Fibroblast of mammary gland (primary cell): ENCODE measurements at places on chromosomes 6 and 20.

- DNase-seq = no peak
These were observed 24.5 kb upstream of the SEC63 start for GRCh38 chr6:107982486-107982885.

DNA sequence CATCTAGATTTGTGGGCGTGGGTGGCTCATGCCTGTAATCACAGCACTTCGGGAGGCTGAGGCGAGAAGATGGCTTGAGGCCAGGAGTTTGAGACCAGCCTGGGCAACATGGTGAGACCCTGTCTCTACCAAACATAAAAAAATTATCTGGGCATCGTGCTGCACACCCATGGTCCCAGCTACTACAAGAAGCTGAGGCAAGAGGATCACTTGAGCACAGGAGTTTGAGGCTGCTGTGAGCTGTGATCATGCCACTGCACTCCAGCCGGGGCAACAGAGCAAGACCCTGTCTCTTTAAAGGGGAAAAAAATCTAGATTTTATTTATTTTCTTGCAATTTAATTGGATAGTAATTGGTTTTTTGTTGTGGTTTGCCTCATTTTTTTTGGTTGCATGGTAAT is 53.6 kb downstream of the DEK start:
- DNase-seq = no peak

GRCh38 chr6:34362176-34362575 is 30.3 kb downstream of the NUDT3 start:
- DNase-seq = no peak

DNA sequence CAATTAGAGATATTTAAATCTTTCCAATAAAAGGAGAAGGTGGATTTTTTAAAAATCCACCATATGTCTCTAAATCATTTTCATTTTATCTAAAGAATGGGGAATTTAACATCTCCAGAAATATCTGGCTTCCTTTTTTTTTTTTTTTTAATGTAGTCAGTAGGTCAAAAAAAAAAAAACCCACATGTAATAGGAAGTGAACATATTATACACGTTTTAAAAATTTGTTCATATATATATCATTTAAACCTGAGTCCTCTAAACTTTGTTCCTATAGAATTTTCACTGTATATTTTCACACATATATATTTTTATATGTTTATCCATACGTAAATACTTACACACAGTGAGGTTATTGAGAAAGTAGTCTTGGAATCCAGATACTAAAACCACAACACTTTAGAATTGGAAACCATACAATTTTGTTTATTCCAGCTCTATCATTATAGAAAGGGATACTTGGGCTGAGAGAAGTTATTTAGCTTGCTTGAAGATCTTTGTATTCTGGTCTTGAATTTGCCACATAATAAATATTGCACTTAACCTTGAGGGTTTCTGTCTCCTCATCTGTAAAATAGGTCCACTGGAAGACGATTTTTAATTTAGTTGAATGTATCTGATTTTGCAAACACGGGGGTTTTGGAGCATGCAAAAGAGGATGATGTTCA is 62.1 kb upstream of the ZNF217 start:
- peak; percentile 44 for DNase-seq

- no peak for DNase-seq
These were observed 119.9 kb downstream of the INSM1 start for GRCh38 chr20:20487811-20488210.

- DNase-seq = no peak
These were observed 101.3 kb upstream of the SULF2 start for GRCh38 chr20:47886454-47887041.

- DNase-seq = no peak
These were observed 478.5 kb downstream of the QKI start for GRCh38 chr6:163892824-163893561.

DNA sequence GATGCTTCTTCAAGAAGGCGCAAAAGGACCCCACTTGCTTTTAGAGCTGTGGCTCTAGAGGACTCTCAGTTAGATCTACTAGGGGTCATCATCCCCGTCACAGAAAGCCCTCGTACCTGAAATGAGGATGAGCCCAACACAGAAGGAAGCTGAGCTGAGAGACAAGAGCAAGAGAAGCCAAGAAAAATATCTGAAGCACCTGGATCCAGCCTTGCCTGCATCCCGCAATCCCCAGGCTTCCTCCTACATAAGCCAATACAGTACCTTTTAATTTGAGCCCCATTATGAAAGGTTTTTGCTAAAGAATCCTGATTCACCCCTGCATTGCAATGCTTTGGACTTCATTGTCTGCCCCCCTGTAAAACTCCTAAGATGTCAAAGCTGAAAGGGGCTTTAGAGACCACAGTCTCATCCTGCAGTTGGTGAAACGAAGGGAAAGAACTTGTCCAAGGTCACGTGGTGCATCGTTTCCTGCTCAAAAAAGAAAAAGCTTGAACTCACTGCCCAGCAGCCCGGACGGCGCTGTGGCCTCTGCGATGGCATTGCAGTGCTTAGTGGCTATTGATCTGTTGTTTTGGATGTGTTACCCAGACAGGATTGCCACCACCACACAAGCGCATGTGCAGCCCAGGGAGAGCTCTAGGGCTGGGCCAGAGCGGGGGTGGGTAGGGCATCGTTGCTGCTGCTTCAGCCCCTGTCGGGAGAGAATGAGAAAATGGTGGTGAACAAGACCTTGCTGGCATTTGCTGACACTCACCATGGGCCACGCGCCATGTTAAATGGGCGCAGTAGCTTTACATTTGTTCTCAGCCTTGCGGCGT is 28.4 kb downstream of the AAR2 start:
- no peak for DNase-seq

DNA sequence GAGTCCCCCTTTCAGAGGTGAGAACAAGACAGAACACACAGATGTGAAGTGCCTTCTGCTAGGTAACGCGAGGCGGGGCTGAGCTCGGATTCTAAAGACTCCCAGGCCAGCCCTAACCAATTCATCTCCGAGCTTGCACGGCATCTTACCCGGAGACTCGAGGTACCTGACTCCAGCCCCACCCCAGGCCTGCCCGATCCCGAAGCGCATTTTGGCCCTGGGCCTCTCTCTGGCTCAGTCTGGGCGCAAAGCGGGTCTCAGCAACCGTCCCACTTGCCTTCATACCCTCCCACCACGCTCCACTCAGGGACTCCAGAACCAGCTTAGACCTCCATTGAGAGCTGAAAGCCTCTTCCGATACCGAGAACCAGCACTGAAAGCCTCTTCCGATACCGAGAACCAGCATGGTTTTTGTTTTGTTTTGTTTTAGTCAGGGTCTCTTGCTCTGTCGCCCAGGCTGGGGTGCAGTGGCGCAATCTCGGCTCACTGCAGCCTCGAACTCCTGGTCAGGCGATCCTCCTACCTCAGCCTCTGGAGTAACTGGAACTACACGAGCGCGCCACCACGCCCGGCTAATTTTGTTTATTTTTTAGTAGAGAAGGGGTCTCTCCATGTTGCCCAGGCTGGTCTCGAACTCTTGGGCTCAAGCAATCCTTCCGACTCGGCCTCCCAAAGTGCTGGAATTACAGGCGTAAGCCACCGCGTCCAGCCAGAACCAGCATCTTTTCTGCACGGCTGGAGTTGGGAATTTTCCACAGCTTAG is 557 bp upstream of the DYNLRB1 start:
- DNase-seq = peak; percentile 43

DNA sequence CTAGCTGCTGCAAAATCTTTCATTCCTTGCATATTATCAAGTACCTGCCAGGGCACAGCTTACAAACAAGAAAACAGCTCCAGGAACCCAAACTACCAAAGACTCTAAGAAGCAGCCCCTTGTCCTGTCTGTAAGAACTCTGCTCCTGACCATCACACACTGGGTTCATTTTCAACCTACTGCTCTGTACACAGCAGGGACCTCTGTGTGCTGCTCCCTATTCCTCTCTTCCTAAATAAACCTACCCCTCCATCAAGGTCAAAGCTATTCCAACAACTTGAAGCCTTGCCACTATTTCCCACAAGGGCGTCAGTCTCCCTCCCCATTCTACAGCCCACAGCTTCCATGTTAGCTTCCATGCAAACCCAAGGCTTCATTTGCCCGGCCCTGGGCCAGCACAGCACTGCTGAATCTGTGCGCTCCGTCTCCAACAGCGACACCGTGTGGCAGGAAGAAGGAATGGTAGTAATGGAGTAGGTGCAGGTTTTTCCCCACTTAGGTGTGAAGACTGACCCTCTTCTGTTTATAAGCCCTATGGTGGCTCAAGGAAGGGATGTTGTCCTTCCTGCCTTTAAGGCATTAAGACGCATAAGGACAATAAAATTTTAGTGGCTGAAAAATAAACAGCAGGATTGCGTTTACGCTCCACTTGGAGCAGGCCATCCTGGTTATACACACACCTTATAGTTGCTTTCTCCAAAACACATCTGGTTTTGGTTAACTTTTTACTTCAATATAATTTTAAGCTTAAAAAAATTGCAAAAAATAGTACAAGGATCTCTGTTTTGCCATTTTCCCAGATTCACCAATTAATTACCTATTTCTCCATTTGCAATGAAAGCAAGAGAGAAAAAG is 115.2 kb upstream of the NXT1 start:
- DNase-seq = peak; percentile 74

- DNase-seq = no peak
These were observed 55.3 kb upstream of the CEP85L start for GRCh38 chr6:118706702-118707101.

GRCh38 chr6:49607391-49607982 is 29.2 kb downstream of the RHAG start:
- DNase-seq = no peak

DNA sequence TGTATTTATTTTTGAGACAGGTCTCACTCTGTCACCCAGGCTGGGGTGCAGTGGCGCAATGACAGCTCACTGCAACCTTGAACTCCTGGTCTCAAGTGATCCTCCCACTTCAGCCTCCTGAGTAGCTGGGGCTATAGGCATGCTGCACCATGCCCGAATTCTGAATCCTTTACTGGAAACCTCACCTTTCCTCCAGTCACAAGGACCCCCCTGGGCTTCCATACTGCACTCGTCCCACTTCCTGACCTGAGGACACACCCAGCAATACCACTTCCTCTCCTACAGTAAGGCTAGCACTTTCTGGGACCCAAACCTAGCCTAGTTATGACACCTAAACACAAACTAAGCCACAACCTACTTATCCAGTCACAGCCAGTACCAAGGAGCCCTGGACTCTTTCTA is 68.2 kb downstream of the FAM217A start:
- DNase-seq = no peak

DNA sequence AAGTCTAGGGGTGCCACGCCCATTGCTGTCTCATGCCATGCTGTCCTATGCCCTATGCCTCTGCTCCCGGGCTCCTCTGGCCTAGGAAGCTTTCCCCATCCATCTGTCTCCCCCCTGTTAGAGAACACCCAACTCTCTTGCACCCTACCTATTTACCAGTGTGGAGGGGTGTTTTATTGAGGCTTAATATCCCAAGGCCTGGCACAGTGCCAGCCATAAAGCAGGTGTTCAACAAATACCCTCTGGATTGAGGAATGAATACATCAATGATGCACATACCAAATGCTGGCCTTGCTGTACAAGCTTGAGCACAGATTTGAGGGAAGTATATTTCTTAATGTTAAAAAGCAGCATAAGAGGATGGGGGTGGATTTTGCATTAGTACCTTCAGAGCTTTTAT is 38.3 kb downstream of the METTL24 start:
- no peak for DNase-seq

DNA sequence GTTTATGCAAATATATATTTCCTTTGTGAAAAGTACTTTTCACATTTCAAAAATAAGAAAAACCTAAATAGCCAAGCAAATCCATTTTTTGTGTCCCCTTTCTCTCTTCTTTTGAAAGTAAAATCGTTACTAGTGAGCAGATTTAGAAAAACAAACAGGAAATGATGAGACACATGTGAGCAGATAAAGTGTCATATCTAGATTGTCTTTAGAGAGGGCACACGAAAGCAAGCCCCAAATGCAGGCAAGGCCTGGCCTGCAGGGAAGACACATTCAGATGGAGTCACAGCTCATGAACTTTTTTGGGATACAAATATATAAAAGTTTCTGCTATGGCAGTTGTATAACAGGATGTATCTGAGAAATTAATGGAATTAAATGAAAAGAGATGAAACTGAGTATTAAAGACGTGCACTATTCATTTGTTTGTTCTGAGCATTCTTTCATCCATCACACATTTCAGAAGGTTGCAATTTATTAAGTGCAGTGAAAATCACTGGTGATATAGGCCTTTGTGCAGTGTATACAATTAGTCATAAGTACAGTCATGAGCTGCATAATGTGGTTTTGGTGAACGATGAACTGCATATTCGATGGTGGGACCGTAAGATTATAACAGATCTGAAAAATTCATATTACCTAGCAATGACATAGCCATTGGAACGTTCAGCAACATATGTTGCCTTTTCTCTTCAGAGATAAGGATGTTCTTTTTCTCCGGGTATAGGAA is 101.4 kb downstream of the PACRG start:
- DNase-seq = peak; percentile 47

DNA sequence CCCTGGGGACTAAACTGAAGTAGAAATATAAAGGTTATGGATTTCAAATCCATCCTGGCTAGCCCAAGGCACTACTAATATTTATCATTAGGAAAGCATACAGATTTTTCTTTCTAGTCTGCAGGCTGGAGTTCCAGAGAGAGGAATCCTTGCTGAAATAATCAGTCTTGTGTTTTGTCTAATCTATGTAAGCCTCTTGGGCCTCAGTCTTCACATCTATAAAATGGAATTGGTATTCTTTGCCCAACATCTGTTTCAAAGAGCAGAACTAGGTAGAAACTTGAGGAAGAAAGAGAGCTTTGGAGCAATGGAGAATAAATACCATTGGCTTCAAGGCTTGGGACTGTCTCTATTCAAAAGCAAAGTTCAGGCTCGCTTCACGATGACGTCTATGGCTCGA is 212.0 kb downstream of the ZMYND8 start:
- no peak for DNase-seq

DNA sequence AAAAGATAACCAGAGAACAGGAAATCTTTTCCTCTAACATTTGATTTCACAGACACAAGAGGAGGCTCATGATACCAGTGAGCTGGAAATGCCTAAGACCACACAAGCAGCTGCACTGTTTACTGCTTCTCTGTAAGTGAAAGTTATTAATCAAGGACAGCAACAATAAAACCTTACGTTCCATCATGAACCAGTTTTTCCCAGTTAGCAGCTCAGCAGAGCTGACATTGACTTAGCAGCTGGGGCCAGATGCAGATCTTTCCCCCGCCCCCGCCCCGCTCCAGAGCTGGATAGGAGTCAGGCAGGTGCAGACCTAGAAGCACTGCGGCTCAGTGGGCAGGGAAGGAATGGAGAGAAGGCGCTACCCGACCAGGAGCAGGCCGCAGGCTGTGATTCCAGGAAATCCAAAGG is 275.2 kb downstream of the GMDS start:
- DNase-seq = no peak

GRCh38 chr6:106155219-106155830 is 69.2 kb downstream of the PRDM1 start:
- no peak for DNase-seq
